ENCODE measurements at places on chromosomes 13 and 19. TPM values are rescaled to one million over a fixed set of nuclear protein-coding genes. Genes with fewer than 3 reads are reported as not detected.
A peak's percentile ranks its signal among the peaks of the same experiment; 100 is the strongest.

DNA sequence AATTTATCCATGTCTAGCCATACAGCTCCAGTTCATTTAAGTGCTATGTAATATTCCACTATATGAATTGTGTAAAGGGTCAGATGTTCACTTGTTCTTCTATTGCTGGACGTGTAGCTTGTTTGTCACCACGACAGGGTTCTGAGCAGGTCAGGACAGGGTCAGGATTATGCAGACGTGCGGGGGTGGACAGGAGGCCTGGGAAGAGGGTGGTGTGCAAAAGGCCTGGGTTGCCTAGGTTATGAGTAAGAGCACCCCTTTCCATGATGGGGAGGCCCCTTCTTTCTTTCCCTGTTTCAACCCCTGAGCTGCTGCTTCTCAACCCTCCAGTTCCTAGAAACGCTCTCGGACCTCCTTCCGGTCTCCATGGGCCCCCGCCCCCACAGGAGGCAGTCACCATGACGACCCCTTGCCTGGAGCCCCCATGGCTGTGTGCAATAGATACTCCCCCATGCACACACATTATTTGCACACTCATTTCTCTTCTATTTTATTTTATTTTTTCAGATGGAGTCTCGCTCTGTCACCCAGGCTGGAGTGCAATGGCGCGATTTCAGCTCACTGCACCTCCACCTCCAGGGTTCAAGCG is 2.0 kb downstream of the EXOC3L2 start:
- no peak for DNase-seq

FFAR1 gene
- not detected for total RNA-seq

GRIN3B gene
- not detected for total RNA-seq

- DNase-seq: no peak
Observed at GRCh38 chr13:53136554-53137215, 108.1 kb downstream of the OLFM4 start.

SIGLEC7 gene
- total RNA-seq: 1.5 TPM

DNA sequence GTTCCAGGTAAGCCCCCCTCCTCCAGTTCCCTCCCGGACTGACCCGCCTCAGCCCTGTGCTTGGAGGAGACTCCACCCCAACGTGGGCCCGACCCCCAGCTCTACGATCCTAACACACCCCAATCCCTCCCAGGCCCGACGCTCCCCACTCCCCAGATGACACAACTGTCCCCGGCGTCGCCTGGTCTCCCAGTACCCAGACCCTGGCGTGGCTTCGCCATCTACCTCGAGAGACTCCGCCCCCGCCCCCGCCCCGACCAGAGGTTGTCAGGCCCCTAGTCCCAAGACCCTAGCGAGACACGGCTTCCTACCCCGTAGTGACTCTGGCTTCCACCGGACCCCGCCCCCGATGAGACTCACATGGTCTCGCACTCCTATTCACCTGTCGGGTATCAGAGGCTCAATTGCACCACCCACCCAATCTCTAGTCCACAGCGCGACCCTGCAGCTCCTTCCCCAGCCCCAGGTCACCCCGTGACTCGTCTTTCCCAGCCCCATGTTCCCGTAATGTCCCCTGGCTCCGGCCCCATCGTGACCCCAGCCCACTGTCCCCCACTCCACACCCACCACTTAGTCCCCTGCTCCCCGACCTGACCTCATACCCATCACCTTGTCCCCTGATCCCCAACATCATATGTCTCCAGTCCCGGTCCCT is 2.9 kb downstream of the CD37 start:
- DNase-seq: peak; percentile 85

Data from vagina (tissue), 2 donors.